ENCODE measurements at places on chromosomes 13 and 19. TPM values are rescaled to one million over a fixed set of nuclear protein-coding genes. Genes with fewer than 3 reads are reported as not detected.

ZNF100 gene
- polyA plus RNA-seq: 23.4 TPM

DNA sequence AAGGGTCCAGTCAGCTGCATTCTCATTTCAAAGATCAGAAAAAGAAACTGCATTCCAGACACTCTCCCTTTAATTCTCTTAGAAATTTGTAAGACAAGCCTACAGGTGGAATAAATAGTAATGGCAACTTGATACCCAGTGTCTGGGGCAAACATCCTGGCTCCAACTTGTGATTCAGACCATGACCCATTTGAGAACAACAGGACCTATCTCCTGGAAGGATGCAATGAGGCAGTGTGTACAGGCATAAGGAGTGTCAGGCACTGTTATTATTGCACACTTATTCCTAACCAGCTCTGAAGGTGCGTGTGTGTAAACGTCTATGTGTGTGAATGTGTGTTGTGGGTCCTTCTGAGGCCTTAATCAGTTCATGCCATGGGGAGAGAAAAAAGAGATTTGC, 13.9 kb downstream of the ERICH6B start:
- no peak for DNase-seq

LGALS7 gene
- not detected for polyA plus RNA-seq

DNA sequence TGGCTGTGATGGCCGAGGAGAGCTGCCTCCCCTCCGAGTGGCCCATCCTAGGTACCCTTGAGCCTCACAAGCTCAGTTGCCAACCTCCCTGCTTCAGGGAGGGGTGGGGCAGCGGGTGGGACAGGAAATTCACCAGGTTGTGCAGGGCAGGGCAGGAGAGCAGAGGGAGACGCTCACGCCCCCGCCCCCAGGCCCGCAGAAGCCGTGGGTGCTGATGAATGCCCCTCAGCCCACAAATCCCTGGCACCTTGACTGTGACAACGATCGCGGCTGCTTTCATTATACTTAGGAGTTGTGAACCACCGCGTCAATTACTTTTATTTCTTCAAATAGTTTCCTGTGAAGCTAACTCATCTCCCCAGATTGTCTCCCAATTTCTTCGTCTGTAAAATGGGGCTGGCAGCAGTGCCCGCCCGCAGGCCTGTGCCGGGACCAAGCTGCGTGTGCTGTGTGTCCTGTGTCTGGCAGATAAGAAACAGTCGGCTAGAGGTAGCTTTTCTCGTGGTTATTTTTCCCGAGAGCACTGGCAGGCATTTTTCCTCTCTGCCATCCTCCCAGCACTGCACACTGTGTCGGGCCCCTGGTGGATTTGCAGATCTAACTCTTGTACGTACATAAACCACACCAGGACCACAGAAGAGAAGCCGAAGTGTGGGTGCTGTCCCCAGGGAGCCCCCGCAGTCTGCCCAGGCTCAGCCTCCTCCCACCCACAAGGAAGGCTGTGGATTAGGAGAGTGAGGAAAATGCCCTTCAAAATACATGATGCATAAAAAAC, 7.9 kb upstream of the RASA3 start:
- DNase-seq: peak; percentile 60

- DNase-seq: no peak
These were observed 29.2 kb downstream of the NLRP5 start for GRCh38 chr19:56015756-56016155.

GRCh38 chr13:45954836-45955800, 97.4 kb downstream of the ZC3H13 start:
- no peak for DNase-seq

GPR12 gene
- not detected for polyA plus RNA-seq

- no peak for DNase-seq
These were observed 2738.9 kb upstream of the PCDH20 start for GRCh38 chr13:64154514-64154913.

- no peak for DNase-seq
These were observed 374.9 kb downstream of the SPRY2 start for GRCh38 chr13:79966059-79966458.

GRCh38 chr13:30133554-30133912, 173.8 kb downstream of the KATNAL1 start:
- DNase-seq: no peak

POSTN gene
- not detected for polyA plus RNA-seq

CCDC194 gene
- not detected for polyA plus RNA-seq

- no peak for DNase-seq
These were observed 28.4 kb downstream of the PSG1 start for GRCh38 chr19:42850981-42851717.

DNA sequence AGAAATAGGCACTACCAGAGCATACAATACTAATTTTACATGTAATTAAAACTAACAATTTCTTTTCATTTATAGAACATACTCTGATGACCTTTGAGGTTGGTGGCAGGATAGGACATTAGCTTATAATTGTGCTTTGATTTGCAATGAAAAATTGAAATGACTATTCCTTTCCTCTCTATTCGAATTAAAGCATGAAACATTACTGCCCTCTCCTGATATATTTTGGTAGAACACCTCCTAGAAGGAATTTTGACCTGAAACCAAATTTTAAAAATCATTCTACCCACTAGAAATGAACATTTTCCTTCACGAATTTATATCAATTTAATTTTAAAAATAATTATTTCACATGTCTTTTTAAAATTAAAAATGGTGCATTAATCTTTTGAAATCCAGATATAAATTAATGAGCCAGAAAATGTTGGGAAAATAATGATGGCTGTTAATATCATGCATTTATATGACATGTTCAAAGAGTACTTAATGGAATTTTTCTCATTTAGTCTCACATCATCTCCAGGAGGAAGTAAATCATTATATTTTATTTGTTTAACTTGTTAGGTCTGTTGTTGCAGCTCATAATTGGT, 556.3 kb upstream of the ARGLU1 start:
- DNase-seq: no peak

ELSPBP1 gene
- polyA plus RNA-seq: not detected

- no peak for DNase-seq
These were observed 378.5 kb downstream of the FGF9 start for GRCh38 chr13:22049384-22049783.

- DNase-seq: no peak
These were observed 19.4 kb upstream of the GPR18 start for GRCh38 chr13:99277629-99278028.
